ENCODE measurements at places on chromosomes 16 and 17. TPM values are rescaled to one million over a fixed set of nuclear protein-coding genes. Genes with fewer than 3 reads are reported as not detected.

DNA sequence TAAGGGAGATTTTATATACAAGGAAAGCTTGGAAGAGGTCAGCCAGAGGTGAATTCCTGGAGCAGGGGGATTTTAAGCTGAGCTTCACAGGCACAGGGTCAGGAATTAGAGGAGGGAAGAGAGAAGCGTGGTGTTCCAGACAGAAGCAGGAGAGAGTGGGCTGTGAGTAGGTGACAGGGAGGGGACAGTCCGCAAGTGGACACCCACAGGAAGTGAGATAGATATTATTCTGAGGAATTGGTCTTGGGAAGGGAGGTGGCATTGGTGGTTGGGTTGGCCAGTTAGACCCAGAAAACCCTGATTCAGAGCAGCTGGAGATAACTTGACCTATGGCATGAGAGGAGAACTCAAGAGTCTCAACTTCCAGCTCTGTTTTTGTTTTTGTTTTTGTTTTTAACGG lies 14.7 kb downstream of the PHB1 start:
- no peak for DNase-seq

DNA sequence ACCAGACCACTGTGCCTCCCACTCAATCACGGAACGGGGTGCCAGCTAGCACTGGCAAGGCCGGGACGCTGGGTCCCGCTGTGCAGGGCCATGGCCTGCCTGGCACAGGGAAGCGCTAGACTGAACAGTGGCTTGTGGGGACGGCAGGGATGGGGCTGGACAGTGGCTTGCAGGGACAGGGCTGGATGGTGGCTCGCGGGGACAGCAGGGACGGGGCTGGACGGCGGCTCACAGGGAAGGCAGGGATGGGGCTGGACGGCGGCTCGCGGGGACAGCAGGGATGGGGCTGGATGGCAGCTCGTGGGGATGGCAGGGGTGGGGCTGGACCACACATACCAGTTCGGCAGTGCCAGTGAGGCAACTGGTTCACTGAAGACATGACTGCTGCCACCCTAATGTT lies 32.6 kb downstream of the LMF1 start:
- peak; percentile 32 for DNase-seq

DNA sequence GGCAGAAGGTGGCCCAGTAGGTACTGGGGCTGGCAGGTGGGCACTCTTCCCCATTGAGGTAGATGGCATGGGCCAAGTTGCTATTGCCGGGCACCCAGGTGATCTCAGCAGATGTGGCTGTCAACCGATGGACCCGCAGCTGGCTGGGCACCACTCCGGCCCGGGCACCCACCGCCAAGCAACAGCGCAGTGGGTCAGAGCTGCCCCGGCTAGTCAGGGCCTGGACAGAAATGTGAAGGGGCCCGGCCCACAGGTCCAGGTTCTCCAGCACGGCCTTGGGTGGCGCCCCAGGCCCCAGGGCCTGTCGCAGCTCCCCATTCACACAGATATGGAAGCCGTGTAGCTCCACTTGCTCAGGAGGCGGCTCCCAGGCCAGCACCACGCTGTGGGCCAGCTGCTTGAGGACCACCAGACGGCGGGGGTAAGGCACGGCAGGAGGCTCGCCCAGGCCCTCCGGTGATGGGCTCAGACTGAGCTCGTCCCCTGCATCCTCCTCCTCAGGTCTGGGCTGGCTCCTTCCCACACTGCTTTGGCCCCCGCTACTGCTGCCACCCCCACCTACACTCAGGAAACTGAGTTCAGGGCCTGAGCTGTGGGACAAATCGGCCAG lies 16.5 kb downstream of the TSPOAP1 start:
- DNase-seq = no peak

DNA sequence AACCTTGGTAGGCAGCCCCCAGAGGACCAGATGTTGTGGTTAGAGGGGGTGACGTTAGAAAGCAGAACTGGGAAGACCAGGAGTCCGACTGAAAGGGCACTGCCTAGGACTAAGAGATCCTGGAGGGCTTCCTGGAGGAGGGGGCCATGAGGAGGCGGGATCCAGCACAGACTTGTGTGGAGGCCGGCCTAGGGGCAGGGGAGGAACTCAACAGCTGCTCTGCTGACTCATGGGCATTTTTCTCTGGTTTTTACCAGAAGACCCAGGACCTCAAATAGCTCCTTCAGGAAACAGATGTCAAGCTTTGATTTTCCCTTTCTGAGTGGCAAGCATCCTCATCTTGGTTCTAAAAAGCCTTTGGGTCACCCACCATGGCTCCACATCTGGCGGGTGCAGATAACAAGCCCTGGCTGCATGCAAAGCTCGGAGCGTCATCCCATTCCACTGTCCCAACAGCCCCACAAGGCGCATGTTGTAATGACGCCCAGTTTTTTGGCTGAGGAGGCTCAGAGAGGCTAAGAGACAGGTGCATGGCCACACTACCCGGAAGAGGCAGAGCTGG lies 29.0 kb downstream of the IL21R start:
- DNase-seq = no peak

- DNase-seq = no peak
Measured at GRCh38 chr16:24717411-24717810, 12.0 kb upstream of the TNRC6A start.

GRCh38 chr16:77344341-77344740 lies 90.5 kb downstream of the ADAMTS18 start:
- no peak for DNase-seq

DNA sequence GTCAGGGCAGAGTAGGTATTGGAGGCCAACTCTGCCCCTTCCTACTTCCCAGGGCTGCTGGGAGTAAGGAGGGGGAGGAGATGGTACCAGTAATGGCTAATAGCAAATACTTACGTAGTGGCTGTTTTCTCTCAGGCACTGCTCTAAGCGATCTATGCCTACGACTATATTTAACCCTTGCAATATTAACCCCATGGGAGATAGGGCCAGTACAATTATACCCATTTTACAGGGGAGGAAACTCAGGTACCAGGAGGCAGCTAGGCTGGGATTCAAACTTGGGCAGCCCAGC lies 50.6 kb downstream of the RMI2 start:
- DNase-seq = no peak

Gene C17orf100
- 0.67 TPM for total RNA-seq

DNA sequence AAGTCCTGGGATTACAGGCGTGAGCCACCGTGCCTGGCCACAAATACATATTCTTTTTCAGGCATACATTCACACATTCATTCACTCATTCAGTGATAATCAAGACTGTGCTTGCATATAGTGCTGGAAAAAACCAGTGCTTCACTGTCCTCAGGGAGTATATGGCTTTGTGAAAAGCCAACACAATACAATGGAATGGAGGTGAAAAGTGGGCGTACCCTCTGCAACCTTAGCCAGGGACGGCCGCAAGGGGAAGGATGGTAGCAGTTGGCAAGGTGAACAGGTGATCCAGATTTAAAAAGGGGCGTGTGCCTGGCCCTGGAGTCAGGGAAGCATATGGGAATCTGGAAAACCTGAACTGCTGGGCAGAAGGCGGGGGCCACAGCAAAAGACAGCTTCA lies 18.1 kb upstream of the GAN start:
- no peak for DNase-seq

- no peak for DNase-seq
Measured at GRCh38 chr16:66524601-66525164, 25.2 kb downstream of the TK2 start.

DNA sequence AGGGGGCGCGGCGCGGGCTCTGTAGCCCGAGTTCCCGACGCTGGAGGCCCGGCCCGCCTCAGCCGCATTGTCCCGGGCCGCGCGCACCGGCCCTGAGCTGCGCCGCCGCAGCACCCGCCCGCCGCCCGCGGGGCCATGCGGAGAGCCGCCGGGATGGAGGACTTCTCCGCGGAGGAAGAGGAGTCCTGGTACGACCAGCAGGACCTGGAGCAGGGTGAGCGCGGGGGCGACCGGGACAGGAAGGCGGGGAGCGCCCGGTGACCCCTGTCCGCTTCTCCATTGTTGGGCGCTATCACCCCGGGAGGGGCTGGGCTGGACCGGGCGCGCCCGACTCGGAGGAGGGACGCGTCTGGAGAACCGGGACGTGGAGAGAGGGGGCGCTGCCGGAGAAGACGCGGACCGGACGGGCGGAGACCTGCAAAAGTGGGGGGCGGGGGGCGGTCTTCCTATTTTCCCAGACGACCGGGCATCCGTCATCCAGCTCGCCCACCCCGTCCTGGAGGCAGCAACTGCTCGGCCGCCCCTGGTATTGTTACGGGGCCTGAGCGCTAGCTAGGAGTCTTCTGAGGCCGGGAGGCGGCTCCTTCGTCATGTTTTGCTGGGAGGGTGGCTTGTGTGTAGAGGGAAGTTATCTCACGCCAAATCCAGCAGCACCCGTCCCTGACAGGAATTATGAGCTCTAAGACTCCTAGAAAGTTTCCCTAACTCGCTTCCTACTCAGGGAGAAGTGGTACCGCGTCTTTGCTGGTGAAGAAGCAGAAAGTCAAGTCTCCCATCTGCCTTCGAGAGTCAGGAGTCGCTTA lies 678 bp downstream of the CDR2L start:
- DNase-seq = peak; percentile 89

DNA sequence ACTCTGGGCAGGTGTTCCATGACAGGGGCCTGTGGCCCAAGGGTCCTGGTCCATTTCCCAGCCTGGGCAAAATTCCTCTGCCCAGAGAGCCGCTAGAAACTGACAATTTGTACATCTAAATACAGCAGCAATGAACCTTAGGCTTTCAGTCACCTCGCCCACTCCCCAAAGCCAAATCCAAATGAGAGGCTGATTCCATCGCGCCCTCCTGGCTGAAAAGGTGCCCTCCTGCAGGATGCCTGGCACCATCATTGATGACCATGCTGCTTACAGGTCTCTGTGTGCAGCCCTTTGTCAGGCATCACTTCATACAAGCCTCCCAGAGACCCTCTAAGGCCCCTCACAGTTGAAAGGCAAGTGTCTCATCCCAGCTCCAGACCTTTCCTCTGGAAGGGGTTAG lies 114.7 kb downstream of the C16orf78 start:
- no peak for DNase-seq

DNA sequence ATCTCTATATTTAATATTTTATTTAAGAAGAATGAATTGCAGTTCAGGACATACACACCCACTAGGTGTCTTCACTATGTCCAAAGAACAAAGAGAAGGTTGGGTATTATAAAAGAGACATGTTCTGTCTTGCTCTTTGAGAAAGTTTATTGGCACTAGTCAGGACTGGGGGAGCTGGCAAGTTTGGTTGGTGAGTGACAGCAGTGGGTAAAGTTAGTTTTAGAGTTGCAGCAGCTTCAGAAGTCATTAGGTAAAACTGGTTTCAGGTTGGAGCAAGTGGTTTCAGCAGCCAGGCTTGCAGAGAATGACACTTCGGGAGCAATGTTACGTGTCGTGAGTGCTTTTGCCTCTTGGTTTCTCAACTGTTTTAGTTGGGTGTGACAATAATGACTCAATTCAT lies 142.2 kb upstream of the HS3ST3A1 start:
- DNase-seq = no peak

- DNase-seq = no peak
Measured at GRCh38 chr16:29714396-29714795, 31.4 kb downstream of the C16orf54 start.

GRCh38 chr17:38724337-38724988 lies 5.7 kb upstream of the CISD3 start:
- peak; percentile 79 for DNase-seq

Gene CCDC144A
- total RNA-seq = 1.5 TPM

Gene SGCA
- 245 TPM for total RNA-seq

GRCh38 chr17:37413875-37414519 lies 7.3 kb downstream of the TADA2A start:
- DNase-seq = no peak

DNA sequence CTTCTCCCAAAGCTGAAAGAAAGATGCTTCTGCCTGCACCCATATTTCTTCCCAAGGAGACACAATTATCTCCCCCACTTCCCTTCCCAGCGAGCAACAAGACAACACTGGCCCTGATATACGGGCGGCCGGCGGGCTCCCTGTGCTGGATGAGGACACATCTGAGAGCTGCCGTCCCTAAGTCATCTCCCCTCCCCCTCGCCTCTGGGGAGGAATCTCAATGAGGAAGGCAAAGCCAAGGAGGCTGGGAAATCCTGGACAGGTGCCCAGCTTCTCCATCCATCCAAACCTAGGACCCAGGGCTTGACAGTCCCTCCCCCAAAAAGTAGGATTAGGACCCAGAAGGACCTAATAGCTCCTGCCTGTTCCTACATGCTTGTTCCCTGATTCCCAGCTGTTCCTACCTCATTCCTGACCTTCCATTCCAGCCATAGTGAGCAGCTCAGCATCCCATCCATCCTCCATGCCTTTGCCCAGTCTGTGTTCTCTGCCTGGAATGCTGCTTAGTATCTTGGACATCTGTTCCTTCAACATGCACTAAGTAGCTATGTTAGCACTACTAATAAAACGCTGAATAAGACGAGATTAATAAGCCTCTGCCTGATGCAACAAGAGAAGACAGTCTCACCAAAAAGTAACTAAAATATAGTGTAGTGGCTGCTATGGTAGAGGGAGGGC lies 167.9 kb downstream of the CCT6B start:
- no peak for DNase-seq

Gene FGF11
- total RNA-seq = 10.2 TPM

Data from psoas muscle (tissue), 8 donors.